ENCODE measurements at places on chromosomes 1 and 21. TPM values are rescaled to one million over a fixed set of nuclear protein-coding genes. Genes with fewer than 3 reads are reported as not detected.
A peak's percentile ranks its signal among the peaks of the same experiment; 100 is the strongest.

- H3K27ac ChIP-seq, result no peak overlapping the region
- H3K4me3 ChIP-seq, result no peak overlapping the region
- peak; percentile 56 for DNase-seq
- H3K4me1 ChIP-seq, result peaks cover 7% of the 10 kb centered on the region
- no peaks in the 10 kb centered on the region for H3K36me3 ChIP-seq
- no peaks in the 10 kb centered on the region for H3K27me3 ChIP-seq
These were observed 103.3 kb downstream of the RABGAP1L start for GRCh38 chr1:174262349-174263241.

- H3K4me1 ChIP-seq, result peaks cover 17% of the 10 kb centered on the region
- no peaks in the 10 kb centered on the region for H3K27me3 ChIP-seq
- H3K4me3 ChIP-seq, result no peak overlapping the region
- no peak overlapping the region for H3K27ac ChIP-seq
- no peaks in the 10 kb centered on the region for H3K36me3 ChIP-seq
- no peak for DNase-seq
These were observed 129.8 kb upstream of the TIAM1 start for GRCh38 chr21:31473685-31474345.

DNA sequence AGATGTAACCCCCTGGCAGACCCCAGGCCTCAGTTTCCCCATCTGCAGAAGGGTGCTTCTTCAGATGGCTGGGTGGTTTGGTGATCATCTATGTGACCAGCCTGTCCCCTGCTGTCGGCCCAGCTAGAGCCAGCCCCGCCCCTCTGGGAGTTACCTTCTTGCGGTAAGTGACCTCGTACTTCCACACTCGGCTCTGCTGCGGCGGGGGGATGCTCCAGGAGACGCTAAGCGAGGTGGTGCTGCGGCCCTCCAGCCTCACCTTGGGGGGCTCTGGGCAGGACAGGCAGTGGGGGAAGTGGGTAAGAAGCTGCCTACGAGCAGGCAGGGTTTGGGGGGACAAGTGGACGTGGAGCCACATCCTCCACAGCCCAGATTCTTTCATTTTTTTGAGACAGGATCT, 20.4 kb downstream of the EPHA2 start:
- H3K4me3 ChIP-seq, result no peak overlapping the region
- no peaks in the 10 kb centered on the region for H3K27me3 ChIP-seq
- peaks cover 12% of the 10 kb centered on the region for H3K4me1 ChIP-seq

DNA sequence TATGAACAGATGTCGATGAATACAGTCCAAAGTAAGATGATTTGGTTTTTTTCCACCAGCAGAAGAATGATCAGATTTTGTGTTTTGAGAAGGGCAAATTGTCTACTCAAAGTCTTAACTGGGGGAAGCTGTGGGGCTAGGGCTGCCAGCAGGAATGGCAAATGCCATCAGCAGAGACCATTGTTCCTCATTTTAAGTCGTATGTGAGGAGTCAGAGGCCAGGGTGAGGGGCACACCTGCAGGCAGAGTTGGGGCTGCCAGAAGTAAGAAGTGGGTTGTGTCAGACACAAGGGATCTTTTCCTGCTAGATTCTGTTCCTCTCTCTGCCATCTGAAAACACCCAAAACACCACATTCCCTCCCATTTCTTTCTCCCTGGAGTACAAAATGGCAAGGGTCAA, 8.7 kb downstream of the PARK7 start:
- DNase-seq, result no peak
- H3K27me3 ChIP-seq, result no peaks in the 10 kb centered on the region
- peaks cover 20% of the 10 kb centered on the region for H3K36me3 ChIP-seq
- no peaks in the 10 kb centered on the region for H3K4me1 ChIP-seq

DNA sequence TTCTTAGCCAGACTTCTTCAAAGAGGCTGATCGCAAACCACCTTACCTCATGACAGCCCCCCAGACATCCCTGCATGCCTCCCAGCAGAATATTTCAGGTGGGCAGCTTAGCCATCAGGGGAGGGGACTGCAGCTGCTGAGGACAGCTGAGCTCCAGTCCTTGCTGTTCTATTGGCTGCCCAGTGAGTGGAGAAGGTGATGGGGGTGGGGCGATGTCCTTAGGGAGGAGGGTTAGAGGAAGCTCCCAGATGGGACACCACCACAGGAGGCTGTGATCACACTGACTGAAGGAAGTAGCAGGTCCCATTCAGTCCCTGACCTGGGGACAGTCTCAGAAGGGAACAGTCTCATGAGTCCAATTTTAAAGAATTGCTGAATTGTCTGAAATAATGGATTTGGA, 38.3 kb downstream of the GJA5 start:
- no peak overlapping the region for H3K27ac ChIP-seq
- peaks cover 8% of the 10 kb centered on the region for H3K4me1 ChIP-seq

DNA sequence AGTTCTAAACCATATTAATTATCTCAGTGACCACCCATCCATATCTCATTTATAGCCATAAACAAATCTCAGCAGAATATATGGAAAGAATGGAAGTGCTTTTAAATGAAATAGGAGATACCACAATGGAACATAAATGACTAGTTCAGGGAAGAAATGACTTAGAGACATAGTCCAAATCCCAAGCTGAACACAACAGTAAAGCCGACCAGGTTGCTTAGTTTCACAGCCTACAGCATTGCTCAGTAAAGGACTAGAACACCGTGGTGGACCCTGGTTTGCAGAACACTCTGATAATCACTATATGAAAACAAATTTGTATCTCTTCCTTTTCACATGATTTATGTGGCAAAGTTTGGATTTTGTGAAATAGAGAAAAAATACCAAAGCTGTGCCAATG, 40.3 kb downstream of the MYSM1 start:
- no peak for DNase-seq
- H3K4me1 ChIP-seq, result no peaks in the 10 kb centered on the region
- H3K36me3 ChIP-seq, result peaks cover 37% of the 10 kb centered on the region
- H3K27me3 ChIP-seq, result no peaks in the 10 kb centered on the region

- H3K4me3 ChIP-seq, result no peak overlapping the region
- H3K36me3 ChIP-seq, result no peaks in the 10 kb centered on the region
- no peaks in the 10 kb centered on the region for H3K4me1 ChIP-seq
These were observed 352.1 kb downstream of the ST6GALNAC3 start for GRCh38 chr1:76426606-76427005.

Gene ACTN2
- total RNA-seq, result 0.52 TPM

Gene CASQ2
- not detected for total RNA-seq

GRCh38 chr1:187236676-187237075, 407.9 kb downstream of the PLA2G4A start:
- no peaks in the 10 kb centered on the region for H3K4me1 ChIP-seq
- no peak overlapping the region for H3K27ac ChIP-seq
- no peak for DNase-seq
- H3K36me3 ChIP-seq, result no peaks in the 10 kb centered on the region
- no peaks in the 10 kb centered on the region for H3K27me3 ChIP-seq
- H3K4me3 ChIP-seq, result no peak overlapping the region

Gene PRELP
- total RNA-seq, result 0.34 TPM

Gene OR2L13
- total RNA-seq, result not detected

DNA sequence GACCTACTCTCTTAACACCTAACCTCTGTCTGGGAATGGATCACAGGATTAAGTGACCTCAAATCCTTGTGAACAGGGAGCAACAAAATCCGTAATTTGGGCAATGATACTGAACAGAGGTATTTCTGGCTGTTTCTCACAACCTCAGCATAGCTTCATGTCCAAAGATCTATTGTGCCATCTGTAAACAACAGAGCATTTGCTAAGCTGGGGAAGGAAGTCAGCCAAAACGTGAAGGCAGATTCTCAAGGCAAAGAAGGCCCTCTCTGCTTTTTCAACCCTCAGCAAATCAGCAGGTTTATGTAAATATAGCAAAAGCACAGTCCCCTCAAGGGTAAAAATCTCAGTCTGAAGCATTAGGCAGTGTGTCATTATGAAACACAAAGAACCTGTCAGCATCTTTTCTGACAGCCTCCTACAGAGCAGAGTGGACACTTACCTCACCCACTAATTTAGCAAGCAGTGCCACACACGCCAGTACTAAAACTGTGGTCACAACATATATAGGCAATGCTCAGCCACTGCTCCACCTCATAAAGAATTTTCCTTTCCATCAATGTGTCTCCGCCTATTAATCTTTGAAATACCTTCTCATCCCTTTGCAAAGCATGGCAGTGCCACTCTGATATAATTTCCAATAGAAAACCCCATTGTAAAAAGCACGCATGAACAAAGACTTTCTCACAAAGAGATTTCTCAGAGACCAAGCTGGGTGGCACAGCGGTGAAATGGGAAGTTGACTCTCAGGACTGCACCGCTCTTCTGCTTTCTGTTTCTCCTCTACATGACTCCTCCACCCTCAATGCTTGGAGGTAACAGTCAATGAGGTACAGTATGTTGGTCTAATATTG, 188.0 kb downstream of the RERE start:
- DNase-seq, result no peak
- peaks cover 48% of the 10 kb centered on the region for H3K4me1 ChIP-seq
- H3K27me3 ChIP-seq, result no peaks in the 10 kb centered on the region
- no peaks in the 10 kb centered on the region for H3K36me3 ChIP-seq

GRCh38 chr1:41365772-41366454, 4.7 kb downstream of the FOXO6 start:
- H3K36me3 ChIP-seq, result no peaks in the 10 kb centered on the region
- DNase-seq, result peak; percentile 43
- peak overlapping the region; percentile 61 for H3K4me3 ChIP-seq
- H3K4me1 ChIP-seq, result peaks cover 35% of the 10 kb centered on the region
- H3K27me3 ChIP-seq, result peaks cover 68% of the 10 kb centered on the region

DNA sequence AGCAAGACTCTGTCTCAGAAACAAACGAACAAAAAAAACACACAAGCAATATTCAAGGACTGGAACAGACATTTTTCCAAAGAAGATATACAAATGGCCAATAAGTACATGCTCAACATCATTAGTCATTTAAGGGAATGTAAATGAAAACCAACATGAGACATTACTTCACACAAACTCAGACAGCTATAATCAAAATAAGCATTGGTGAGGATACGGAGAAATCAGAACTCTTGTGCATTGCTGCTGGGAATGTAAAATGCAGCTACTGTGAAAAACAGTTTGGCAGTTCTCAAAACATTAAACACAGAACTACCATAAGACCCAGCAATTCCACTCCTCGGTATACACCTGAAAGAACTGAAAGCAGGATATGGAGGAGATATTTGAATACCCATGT, 15.4 kb downstream of the NOL9 start:
- no peaks in the 10 kb centered on the region for H3K27me3 ChIP-seq
- no peak overlapping the region for H3K27ac ChIP-seq
- DNase-seq, result no peak
- peaks cover 14% of the 10 kb centered on the region for H3K36me3 ChIP-seq
- H3K4me1 ChIP-seq, result no peaks in the 10 kb centered on the region

Gene FAM177B
- total RNA-seq, result not detected

DNA sequence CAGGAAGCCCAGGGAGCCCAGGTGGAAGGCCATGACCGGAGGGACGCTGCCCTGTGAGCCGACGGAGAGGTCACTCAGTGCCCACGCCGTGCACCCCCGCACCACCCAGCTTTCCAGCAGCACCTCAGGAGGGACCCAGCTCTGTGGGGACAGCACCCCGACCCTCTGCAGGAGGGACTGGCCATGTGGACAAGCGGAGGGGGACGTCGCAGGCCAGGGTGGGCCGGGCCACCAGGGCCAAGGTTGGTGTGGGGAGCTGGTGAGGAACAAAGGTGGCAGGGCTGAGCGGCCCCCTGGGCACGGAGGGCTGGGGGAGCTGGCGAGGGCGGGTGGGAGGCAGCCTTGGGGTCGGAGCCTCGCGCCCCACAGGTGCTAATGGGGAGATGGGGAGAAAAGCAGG, 22.8 kb downstream of the NADK start:
- DNase-seq, result no peak
- no peak overlapping the region for H3K4me3 ChIP-seq
- no peak overlapping the region for H3K27ac ChIP-seq
- no peaks in the 10 kb centered on the region for H3K36me3 ChIP-seq
- no peaks in the 10 kb centered on the region for H3K4me1 ChIP-seq

GRCh38 chr1:229479660-229480399, 28.3 kb downstream of the NUP133 start:
- no peak overlapping the region for H3K27ac ChIP-seq
- H3K27me3 ChIP-seq, result no peaks in the 10 kb centered on the region
- DNase-seq, result no peak
- no peak overlapping the region for H3K4me3 ChIP-seq

- DNase-seq, result no peak
- H3K27me3 ChIP-seq, result peaks cover 39% of the 10 kb centered on the region
- no peaks in the 10 kb centered on the region for H3K36me3 ChIP-seq
- no peak overlapping the region for H3K27ac ChIP-seq
- no peak overlapping the region for H3K4me3 ChIP-seq
These were observed 19.7 kb downstream of the BRINP2 start for GRCh38 chr1:177190308-177190970.

DNA sequence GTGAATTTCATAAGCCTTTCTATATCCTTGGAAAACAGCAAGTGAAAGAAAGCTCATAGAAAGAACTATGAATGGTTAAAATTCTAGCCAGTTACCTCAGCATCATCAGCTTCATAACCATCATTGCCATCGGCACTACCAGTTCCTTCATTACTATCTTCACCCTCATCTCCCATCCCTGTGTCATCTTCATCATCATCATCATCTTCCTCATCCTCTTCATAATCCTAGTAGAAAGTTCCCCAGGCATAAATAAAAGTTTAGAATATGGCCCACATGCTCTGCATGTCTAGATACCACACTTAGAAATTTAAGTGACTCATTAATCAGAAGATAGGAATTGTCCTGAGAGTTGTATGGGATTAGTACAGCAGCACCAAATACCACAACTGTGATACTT, 49.0 kb downstream of the TPR start:
- no peak overlapping the region for H3K27ac ChIP-seq
- DNase-seq, result no peak
- no peaks in the 10 kb centered on the region for H3K27me3 ChIP-seq
- H3K4me3 ChIP-seq, result no peak overlapping the region
- peaks cover 37% of the 10 kb centered on the region for H3K36me3 ChIP-seq
